ENCODE measurements at places on chromosomes 1 and 21.

- no peak for DNase-seq
Measured at GRCh38 chr1:7785108-7785507, 1.0 kb downstream of the PER3 start.

DNA sequence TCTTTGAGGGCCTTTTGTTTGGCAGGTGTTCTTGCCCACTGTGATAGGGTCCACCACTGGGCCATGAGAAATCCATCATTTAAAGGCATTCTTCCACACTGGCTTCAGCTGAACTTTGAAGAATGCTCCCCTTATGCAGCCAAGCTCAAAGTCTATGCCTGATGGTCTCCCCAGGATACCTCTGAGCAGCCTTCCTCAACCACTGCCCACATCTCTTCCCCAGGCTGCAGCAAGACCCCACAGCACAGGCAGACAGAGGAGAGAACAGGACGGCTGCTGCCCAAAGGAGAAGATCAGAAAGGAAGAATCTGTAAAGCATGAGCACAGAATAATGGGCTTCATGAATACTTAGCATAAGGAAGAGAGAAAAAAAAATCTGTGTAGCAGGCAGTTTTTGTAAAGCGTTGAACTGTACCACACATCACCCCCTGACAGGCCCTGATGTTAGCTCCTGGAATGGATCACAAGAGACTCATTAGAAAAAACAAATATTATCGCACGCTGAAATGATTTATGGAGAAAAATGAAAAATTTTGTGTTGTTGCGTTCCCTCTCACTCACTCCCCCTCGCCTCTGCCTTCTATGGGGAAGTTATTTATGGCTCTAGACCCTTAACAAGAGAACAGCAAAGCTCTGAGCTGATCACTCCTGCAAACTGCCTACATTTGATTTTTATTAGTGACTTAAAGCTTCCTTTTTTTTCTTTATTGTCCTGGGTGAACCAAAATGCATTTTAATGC is 134.1 kb downstream of the TMEM53 start:
- DNase-seq, result no peak

DNA sequence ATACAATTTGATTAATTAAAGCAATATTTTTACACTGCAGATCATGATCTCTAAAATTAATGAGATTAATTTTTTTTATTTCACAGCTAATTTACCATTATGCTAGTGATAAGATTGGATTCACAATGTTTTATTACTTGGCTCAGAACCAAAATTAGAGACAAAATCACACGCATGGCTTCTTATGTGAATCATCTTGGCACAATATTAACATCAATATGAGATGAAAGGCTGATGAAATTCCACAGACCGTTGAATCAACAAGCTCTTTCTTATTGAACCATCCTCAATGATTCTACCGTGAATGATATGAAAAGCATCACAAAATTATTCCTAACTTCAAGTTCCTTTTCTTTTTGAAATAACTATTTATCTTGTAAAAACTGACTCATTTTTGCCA is 544.9 kb downstream of the KCNT2 start:
- no peak for DNase-seq

- no peak for DNase-seq
Measured at GRCh38 chr1:155697046-155697445, 8.2 kb downstream of the DAP3 start.

DNA sequence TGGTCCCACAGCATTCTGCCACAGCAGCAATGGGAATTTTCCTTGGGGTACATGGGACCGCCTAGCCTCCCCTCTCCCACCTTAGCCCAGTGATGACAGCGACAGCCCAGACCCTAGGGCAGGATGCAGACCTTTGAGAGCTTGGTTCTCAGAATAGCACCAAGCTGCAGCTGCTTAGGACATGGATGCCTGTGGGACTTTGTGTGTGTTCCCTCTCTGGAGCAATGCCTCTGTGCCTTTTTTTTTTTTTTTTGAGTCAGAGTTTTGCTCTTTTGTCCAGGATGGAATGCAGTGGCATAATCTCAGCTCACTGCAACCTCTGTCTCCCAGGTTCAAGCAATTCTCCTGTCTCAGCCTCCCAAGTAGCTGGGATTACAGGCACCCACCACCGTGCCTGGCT is 44.2 kb upstream of the AK4 start:
- DNase-seq, result no peak

DNA sequence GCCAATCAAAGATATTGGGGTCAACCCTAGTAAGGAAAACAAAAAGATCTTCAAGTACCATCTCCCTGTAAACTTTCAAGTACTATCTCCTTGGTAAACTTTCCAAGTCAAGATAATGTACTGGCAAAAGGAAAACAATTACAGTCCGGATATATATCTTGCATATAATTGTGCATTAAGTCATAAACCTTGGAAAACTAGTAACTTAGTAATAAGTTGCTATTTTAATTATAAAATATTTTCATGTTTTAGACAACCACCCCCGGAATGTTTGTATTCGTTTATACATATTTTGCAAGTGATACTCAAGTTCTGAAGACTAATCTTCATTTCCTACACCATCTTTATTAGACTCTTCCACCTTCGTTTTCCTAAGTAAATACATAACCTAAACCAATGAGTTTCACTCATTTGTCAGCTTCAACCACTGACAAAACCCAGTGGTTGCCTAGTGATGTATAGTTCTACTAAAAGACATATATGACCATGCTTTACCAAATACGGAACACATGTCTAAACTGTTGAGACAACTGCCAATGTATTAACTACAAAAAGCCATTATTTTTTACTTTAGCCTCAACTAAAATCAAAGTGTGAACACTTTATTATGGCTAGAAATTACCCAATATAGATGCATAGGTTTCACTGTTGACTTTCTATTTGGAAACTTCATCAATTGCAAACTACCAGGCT is 1.7 kb downstream of the AKT3 start:
- DNase-seq, result no peak

GRCh38 chr1:31371121-31371959 is 1.5 kb downstream of the FABP3 start:
- DNase-seq, result no peak

DNA sequence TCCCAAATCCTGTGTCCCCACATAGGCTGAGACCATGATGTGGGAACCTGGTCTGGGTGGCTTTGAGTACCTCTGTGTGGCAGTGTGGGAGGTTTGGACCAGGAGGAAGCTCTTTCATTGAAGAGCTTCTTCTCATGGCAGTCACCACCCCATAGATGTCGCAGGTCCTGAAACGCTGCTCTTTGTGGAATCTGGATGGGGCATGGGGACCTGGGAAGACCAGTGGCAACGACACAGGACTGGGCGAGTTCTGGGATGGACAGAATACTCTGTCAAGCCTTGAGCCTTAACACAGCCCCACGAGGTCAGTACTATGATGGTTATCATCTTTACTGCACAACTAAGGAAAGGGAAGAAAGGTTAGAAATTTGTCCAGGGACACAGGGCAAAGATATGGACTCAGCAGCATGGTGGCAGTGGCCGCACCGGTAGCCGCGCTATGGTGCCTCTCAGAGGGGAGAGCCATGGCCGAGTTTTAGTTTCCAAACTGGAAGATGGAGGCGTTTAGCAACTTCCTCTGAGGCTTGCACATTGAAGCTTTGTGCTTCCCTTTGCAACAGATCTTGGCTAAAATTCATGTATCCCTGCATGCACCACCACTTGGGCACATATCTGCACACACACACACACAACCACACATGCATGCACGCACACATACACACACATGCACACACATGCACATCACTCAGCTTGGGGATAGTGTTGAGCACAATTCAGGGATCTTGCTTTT is 117.7 kb upstream of the C1orf174 start:
- no peak for DNase-seq

DNA sequence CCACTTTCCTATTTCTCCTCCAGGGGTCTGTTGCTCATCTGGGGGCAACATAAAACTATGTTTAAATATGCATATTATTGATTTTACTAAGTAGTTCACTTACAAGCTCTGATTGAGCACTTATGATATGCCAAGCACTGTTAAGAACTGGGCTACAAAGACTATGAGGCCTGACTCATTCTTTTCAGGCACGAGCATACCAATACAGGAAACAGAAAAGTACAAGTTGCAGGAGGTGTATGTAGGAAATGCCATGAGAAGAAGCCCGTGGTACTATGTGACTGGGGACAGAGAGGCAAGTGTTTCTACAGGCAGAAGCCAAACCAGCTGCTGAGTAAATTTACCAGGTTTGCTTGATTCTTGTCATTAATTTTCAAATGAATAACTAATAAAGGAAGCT is 120.4 kb upstream of the PTGFR start:
- no peak for DNase-seq

GRCh38 chr1:71944006-71944405 is 338.3 kb downstream of the NEGR1 start:
- DNase-seq, result no peak

DNA sequence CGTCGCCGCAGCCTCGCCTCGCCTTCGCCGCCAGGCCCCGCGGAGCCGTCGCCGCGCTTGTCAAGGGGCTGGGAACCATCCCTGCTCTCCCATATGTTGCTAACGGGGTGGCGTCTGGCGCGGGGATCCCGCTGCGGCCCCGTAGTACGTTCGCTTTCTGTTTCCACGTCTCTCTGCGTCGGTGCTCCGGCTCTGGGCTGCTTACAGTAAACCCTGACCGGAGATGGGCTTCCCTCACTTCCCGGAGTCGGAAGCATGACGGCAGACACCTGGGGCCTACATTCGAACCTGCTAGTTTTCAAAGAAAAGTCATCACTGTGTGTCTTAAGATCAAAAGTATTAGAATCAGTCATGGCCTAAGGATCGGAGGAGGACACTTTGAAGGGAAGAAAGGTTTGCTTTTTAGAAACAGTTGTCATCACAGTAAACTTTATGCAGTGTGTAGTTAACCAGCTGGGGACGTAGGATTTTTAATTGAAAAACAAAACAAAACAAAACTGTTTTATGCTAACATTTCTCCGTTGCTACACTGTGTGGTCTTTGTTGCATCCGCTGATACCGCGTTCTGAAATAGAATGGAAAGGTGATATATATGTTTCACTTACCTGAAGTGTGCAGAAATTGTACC is 69.0 kb downstream of the SLC35A3 start:
- peak; percentile 58 for DNase-seq

DNA sequence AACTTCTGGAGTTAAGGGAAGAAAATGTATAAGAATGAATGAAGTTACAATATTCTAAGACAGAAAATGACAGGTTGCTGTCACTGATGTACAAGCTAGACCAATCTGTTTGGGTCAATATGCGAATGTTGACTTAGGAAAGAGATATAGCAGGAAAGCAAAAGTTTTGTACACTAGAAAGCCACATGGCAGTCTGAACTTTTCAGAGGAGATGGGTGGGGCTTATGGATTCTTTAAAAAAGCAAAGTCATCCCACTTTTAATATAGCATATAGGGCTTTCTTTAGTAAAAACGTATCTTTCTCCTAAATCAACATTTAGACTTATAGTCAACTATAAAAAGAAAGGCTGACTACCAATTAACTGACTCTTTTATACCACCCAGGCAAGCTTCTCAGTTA is 381.2 kb downstream of the PTPRC start:
- no peak for DNase-seq

GRCh38 chr21:44846485-44847260 is 26.8 kb downstream of the PTTG1IP start:
- DNase-seq, result peak; percentile 47

GRCh38 chr1:95071539-95071938 is 1.2 kb downstream of the ALG14 start:
- no peak for DNase-seq

- DNase-seq, result no peak
Measured at GRCh38 chr1:53276153-53276901, 38.0 kb upstream of the MAGOH start.

DNA sequence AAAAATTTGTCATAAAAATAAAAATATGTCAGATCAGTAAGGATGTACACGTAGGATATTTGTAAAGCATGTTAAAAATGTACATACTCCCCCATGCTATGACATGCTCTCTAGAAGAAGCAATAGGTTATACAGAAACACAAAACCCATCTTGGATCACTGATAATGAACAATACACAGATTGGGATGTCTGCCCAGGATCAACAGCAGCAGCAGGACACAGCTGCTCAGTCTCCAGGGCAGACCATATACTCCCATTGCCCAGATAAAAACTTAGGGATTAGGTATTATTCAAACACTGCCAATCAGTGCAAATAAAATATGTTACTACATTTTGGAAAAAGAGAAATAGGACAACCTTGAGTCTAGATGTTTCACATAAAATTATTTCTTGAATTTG is 39.0 kb downstream of the DAB1 start:
- DNase-seq, result no peak

DNA sequence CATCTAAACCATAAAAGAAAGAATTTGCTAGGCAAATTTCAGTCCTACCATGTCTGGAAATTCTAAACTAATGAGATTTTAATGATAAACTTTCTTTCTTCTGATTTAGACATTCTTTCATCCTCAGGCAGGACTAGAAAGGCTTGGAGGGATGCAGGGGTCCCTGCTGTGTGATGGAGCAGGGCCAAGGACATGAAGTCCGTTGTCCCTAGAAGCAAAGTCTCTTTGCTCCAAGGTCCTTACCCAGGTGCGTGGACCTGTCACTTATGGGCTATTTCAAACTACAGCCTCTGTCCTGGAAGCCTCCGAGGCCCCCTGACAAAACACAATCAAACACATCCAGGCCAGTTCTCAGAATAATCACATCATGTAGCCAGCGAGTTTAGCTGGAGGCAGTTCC is 26.6 kb downstream of the URB1 start:
- DNase-seq, result no peak

DNA sequence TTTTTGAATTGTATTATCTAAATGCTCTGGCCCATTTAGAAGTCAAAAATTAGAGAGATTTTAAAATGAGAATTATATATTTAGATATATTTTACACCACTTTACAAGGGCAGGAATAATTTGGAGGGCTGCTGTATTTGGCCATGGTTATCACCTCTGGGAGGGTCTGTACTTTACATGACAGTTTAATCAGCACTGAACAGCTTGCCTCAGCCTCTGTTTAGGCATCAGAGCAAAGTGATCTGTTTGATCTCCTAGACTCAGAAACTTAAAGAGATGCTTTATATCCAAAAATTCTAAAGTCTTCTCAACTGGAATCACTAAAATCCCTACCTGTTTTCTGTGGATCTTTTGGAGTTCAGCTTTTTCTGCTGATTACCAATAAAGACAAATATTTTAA is 5.4 kb upstream of the SPTA1 start:
- no peak for DNase-seq

DNA sequence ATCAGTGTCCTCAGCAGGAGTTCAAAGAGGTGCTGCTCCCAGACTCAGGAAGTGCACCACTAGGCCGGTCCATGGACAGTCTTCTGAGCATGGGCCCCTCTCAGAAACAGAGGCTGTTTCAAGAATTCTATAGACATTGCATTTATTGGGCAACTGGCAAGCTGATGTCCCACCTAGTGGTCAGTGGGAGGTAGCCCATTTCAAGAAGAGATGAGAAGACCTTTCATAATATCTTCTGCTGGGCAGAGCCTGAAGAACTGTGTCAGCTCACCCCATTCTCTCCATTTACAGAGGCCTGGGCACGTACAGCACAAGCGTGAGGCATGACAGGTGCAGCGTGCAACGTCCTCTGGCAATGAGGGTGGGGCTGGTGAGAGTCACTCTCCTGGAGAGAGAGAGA is 216.0 kb downstream of the DYRK1A start:
- DNase-seq, result peak; percentile 73

GRCh38 chr1:21638531-21639341 is 30.4 kb downstream of the RAP1GAP start:
- no peak for DNase-seq

- no peak for DNase-seq
Measured at GRCh38 chr1:182446033-182446669, 3.8 kb upstream of the RGSL1 start.

GRCh38 chr1:118650107-118650807 is 337.9 kb downstream of the TBX15 start:
- no peak for DNase-seq

- peak; percentile 80 for DNase-seq
Measured at GRCh38 chr1:10682449-10683309, 113.8 kb downstream of the CASZ1 start.

GRCh38 chr1:42153624-42154023 is 414 bp downstream of the GUCA2B start:
- DNase-seq, result no peak

All from WERI-Rb-1 (cell line).